Stimulated activated memory B cell treated with anti-CD40 and anti-IgM and Interleukin-4, amounts not matched to agents 10 μg/mL and 1 μg/mL and 100 μg/mL, for 72 hours (primary cell): ENCODE measurements at places on chromosomes 1 and 21.

DNA sequence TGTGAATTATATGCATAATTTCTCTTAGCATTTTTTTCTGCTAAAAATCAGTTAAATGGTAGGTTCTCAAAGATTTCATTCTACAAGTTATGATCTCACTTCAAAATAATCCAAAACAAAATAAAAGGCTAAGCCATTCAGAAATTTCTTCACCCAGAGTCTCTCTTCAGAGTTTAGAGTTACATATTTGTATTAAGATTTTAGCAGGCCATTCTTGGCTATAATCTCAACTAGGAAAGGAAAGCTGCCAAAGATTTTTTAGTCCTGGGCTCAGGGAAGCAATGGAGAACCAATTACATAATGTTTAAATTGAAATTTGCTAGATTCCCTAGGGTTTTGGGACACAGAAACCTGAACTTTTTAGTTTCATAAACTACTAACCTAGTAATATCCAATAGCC, 245.0 kb downstream of the USH2A start:
- no peak for ATAC-seq

- no peak for ATAC-seq
Observed at GRCh38 chr1:234893359-234893724, 235.3 kb downstream of the TOMM20 start.

DNA sequence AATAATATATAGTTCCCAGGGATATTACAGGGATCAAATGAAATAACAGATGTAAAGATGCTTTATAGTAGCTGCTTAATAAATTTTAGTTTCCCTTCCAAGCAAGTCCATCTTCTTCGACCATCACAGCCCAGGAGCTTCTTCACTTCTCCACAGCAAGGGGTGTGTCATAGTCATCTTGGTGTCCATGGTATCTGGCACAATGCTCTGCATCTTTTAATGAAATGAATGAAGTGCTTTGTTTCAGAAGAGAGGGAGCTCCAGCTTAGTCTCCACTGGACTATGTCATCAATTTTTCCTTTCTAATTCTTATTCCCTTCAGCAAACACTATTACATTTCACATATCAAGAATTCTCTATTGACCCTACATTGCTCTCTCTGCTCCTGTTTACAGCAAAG, 4.9 kb upstream of the MACF1 start:
- no peak for ATAC-seq

GRCh38 chr1:65423884-65424572, 3.6 kb downstream of the LEPR start:
- no peak for ATAC-seq

GRCh38 chr1:109356505-109356904, 41.2 kb downstream of the SORT1 start:
- ATAC-seq, result no peak

GRCh38 chr1:153509036-153509435, 26.8 kb downstream of the S100A6 start:
- no peak for ATAC-seq

DNA sequence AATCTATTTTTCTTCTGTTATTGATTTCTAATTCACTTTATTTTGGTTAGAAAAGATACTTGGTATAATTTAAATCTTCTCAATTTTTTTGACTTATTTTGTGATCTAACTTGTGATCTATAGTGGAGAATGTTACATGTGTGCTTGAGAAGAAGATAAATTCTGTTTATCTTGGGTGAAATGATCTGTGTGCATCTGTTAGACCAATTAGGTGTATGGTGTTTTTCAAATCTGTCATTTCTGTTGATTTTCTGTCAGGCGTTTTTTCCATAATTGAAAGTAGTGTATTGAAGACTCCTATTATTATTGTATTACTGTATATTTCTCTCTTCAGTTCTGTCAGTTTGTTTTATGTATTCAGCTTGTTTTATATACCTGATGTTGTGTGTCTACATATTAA, 1668.3 kb downstream of the PLA2G4A start:
- ATAC-seq, result no peak

DNA sequence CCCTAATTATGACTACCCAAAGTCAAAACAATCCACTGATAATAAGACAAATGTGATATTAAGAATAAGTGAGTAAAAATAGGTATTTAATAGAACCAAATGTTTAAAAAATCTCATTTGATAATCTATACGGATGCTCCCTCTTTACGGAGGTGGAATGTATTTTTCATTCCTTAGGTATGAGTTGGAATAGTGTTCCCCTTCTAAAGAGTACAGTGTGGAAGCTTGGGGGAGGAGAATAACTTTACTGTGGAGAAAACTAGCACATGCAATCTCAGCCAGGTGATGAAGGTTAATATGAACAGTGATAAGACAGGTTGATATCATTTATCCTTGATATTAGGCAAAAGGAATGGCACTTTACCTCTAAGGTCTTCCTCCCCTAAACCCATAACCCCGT, 74.6 kb downstream of the GPR88 start:
- ATAC-seq, result no peak

DNA sequence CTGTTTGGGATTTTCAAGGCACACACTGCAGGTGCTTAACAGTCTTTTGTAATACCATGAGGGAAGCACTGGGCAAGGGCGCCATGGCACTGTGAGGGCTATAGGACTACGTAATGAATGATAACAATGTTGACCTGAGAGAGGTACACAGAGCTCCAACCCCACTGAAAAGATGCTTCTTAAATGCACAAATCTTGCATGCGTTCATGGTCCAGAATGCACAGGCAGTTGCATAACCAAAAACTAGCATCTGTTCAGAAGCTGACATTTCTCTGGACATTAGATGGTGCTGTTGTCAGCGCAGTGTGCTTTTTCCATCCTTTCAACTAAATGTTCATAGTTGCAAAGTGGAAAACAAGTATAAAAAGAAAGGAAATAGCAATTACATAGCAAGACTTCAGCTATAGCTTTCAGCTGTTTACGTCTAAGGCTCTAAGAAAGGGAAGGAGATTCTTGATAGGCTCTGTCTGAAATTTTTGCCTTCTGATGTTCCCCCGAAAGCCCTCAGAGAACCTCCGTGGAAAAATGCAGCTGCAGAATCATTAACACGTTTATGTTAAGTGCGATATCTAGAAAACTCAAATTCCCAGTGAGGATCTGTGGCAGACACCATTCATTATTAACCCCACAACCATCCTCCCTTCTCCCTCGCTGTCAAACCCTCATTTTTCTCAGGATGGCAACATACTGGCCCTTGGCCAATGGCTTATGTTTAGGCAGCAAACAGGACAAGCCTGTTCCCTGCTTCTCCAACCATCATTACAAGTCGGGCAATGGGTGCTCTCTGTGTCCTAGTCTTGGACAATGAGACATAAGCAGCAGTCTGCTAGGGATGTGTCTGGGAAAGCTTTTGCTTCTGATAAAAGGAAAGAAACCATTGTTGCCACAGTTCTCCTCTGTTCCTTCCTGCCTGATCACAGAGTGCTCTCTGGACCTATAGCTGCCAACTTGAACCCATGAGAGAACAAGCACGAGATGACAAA, 8.2 kb upstream of the TARBP1 start:
- no peak for ATAC-seq

- ATAC-seq, result no peak
Observed at GRCh38 chr1:95221306-95221705, 12.7 kb upstream of the RWDD3 start.

DNA sequence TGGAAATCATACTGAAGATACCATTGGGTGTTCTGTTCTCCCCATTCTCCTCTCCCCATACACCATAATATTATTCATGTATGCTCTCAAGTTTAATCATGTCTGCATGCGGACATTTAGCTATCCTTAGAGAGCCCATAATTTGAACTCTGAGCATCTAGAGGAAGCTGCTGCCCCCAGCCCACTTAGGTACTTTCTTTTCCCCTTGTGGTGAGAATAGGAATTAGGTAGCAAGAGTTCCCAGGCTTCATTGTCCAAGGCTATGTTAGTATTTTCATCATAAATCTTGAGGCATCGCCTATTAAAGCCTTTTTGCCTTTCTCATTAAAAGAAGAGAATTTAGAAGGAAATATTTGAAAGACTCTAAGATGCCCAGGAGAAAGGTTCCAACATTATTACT, 96.3 kb downstream of the ROR1 start:
- ATAC-seq, result no peak

DNA sequence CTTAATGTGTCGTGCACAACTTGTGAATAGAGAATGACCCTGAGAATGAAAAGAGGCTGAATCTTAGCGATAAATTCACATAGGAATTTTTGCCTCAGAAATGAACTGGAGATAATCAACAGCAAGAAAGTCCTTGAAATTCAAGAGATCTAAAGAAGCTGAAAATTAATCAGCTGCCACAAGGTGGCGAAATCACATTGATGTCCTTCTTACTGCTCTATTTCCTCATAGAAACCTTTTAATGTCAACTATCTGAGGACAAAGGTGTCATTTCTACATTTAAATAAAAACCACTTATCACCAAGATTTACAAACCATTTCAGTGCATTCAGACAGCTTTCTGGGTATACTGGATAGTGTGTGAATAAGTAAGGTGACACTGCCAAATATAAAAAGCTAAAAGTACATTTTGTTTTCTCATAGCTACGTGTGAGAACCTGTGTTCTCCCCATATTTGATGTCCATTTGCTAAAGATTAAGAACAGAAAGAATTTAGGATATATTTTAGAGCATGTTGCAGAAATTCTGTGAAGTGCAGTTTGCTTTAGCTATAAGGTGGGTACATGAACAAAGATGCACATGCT, 485.3 kb upstream of the PTBP2 start:
- ATAC-seq, result no peak

- peak; percentile 36 for ATAC-seq
Observed at GRCh38 chr21:20662514-20662913, 335.7 kb upstream of the NCAM2 start.

DNA sequence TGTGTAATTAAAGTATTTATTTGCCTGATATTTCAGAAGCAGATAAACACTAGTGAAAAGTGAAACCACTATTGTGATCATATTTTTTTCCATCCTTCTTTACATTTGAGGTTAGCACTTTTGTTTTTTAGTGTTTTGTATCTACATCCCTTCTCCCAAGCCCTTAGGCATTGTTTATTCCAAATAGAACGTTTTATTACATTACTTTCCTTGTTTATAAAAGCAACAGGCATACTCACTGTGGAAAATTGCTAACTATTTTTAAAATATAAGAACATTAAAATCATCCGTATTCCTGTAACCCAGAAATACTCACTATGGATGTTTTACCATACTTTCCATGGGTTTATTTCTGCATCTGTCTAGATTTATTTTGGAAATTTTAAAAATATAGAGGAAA, 103.8 kb downstream of the POFUT2 start:
- no peak for ATAC-seq

GRCh38 chr1:44030605-44031251, 534 bp downstream of the SLC6A9 start:
- ATAC-seq, result peak; percentile 60

GRCh38 chr1:178684542-178685000, 40.5 kb upstream of the RALGPS2 start:
- ATAC-seq, result peak; percentile 84

GRCh38 chr1:87869567-87869966, 540.9 kb downstream of the LMO4 start:
- ATAC-seq, result no peak

DNA sequence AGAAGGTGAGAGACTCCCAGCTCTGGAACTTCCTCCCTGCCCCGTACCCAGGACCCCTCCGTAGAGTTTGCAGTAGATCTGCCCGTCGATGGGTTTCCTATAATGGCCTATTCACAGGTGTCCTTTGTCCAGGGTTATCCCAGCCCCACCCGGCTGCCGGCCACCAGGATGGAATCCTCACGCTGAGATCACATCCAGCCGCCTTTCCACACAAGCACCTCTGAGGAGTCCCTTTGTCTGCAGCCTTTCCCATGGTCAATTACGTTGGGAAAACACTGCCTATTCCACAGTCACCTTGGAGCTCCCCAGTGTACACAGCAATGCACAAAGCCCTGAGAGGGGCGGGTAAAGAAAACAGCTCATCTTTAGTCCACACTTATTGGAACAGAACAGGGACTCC, 190.0 kb upstream of the EDN2 start:
- ATAC-seq, result no peak

- no peak for ATAC-seq
Observed at GRCh38 chr1:47992720-47993415, 4.3 kb downstream of the TRABD2B start.

GRCh38 chr21:25385911-25386474, 221.3 kb downstream of the MRPL39 start:
- no peak for ATAC-seq

DNA sequence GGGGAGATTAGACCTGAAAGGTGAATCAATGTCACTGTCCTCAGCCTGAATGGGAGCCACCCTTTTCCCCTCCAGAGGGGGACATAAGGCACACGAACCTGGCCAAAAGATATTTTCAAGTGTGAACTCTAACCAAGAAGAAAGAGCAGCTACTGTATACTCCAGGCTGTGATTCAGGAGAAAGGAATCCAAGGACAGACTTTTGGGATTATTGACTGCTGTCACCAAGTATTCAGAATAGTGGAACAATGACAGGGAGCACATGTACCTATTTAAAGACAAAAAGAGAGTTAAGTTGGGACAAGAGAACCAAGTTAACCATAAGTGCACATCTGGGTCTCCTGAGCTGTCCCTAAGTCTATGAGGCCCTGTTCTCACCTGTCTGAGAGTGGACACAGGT, 2.4 kb downstream of the ICMT start:
- no peak for ATAC-seq

DNA sequence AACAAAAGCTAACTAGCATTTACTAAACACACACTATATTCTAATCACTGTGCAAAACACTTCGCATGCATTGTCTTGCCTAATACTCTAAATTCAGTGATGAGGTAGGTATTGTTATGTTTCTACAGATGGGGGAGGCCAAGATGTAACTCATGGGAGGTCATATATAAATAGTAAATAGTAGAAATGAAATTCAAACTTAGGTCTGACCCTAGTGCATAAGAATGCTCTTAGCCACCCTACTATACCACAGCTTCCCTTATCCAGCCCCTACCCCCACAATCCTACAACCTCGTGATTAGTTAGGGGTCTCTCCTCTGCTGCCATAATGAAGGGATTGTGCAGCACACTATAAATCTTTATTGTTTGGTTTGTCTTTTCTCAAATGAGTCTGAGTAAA, 3.3 kb downstream of the PFDN2 start:
- ATAC-seq, result no peak

DNA sequence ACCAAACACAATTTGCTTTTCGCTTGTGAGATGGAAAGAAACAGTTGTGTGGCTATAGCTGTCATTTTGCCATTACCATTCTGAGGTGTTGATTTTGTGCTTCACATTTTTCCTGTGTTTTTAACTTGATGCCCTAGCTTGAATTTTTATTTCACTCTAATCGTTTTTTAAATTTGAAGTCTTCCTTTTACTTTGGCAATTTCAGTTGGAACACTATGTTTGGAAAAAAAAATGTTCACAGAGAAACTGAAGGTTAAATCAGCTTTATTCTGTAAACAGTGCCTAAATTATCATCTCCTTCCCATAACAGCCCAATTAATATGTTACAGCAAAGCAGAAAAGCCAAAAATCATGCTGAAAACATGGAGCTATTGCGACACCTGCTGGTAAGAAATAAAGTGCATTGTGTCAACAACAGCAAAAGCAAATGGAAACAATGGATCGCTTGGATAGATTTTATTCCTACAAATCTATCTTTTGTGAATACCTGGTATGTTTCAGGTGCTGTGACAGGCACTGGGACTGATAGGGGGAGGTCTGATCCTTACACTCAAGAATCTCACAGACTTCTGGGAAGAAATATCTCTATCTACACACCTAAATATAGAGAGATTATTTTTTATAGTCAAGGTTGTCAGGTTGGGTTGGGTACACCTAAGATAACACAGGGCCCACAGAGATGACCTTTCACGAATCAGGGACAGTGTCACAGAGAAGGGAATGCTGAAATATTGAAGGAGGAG, 16.2 kb upstream of the ERICH3 start:
- no peak for ATAC-seq

- ATAC-seq, result peak; percentile 89
Observed at GRCh38 chr1:178542554-178543289, 29.8 kb downstream of the TEX35 start.
